ENCODE measurements at places on chromosomes 16 and 17.

DNA sequence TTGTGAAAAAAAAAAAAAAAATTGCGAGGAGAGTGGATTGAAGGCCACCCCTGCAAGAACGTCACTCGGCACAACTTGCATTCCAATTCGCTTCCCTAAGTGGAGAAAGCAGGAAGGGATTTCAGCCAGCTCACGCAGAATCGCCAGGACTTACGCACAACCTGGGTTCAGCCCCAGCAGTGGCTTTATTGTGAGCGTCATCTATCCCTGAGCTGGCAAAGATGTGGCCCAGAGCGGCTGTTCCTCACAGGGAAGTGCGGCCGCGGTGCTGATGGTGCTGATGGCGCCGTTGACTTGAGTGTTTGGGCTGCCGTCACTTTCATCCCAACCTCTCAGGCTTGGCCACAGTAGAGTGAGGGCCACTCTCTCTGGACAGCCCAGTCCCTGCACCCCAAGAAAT lies 197.6 kb downstream of the NTN1 start:
- no peak for DNase-seq

DNA sequence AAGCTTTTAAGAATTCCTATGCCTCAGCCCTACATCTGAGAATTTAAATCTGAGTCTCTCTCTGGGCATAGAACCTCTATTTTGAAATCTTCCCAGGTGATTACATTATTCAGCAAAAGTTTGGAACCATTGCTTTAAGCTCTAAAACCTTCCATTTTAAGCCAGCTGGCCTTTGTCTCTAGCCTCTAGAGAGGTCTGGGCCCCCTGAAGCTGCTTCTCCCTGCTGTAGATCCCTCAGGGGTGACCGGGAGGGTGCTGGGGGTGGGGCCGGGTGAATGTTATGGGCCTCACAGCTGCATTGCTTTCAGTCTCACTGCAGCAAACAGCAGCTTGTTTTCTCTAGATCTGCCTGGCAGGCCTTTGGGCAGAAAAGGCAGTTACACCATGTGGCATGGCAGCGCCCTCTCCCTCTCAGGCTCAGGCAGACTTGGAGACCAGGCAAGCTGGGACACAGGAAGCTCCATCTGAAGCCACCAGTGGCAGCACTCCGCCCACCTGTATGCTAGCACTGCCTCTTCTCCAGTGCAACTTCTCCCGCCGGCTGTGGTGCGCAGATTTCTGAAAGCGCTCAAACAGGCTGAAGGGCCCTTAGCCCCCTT lies 66.3 kb downstream of the MPRIP start:
- DNase-seq = no peak

GRCh38 chr16:28858421-28858820 lies 5.2 kb upstream of the SH2B1 start:
- no peak for DNase-seq

- no peak for DNase-seq
Measured at GRCh38 chr16:51549836-51550235, 398.8 kb upstream of the SALL1 start.

DNA sequence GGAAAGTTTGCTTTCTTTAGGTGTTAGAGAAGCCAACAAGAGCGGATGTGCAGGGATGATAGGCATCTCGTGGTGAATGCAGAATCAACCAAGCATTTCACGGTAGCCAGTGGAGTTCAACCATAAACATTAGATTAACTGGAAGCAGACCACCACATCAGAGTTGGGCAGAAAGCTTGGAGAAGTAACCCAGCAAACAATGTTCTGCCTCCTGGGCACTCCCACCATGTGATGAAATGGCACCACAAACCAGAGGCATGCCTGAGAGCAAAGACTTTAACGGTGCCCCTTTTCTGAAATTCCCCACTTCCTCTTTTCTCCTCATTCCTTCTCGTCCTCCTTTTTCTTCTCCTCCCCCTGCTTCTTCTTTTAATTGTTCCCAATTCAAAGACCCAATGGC lies 193.5 kb upstream of the ANKFN1 start:
- DNase-seq = no peak

DNA sequence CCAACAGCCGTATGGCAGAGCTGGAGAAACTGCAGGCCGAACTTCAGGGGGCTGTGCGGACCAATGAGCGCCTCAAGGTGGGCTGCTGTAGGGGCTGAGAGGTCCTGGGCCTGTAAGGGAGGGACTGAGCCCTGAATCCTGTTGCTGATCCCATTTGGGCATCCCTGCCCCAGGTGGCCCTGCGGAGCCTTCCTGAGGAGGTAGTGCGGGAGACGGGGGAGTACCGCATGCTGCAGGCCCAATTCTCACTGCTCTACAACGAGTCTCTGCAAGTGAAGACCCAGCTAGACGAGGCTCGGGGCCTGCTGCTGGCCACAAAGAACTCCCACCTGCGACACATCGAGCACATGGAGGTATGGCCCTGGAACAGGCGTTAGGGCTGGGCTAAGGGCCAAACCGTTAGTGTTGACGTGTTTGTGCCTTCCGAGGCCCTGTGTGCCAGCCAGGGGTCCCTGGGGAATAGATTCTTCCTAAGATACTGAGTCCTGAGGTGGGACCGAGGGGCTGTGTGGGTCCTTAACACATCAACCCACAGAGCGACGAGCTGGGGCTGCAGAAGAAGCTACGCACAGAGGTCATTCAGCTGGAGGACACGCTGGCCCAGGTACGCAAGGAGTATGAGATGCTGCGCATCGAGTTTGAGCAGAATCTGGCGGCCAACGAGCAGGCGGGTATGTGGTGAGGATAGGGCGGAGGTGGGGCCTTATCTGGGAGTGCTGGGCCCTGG lies 4.2 kb downstream of the RNF40 start:
- DNase-seq = no peak

DNA sequence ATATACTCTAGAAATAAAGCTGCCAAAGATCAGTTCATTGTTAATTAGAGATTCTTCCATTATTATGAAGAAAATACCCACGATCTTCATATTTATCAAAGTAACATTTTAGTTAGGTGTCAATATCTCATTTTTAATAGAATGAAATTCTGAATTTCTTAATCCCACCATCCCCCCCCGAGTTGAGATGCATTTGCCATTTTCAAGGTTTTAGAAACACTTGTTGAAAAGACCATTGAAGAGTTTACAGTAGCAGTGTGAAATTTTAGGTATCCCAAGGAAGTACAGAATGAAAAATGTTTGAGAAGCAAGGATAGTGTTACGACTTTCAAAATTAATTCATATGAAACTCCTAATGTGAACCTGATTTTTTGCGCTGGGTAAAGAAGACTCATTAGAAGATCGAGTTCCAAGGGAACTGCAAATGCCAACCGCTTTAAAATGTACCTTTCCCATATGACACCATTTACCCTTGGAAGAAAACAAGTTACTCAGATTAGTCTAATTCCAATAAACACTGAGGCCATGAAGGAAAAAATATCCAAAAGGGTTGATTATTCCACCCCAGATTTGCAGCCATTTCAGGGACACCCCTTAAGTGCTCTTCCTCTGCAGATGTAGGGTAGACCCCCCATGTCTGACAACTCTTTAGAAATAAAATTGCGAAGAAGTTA lies 731 bp downstream of the IKZF3 start:
- no peak for DNase-seq

DNA sequence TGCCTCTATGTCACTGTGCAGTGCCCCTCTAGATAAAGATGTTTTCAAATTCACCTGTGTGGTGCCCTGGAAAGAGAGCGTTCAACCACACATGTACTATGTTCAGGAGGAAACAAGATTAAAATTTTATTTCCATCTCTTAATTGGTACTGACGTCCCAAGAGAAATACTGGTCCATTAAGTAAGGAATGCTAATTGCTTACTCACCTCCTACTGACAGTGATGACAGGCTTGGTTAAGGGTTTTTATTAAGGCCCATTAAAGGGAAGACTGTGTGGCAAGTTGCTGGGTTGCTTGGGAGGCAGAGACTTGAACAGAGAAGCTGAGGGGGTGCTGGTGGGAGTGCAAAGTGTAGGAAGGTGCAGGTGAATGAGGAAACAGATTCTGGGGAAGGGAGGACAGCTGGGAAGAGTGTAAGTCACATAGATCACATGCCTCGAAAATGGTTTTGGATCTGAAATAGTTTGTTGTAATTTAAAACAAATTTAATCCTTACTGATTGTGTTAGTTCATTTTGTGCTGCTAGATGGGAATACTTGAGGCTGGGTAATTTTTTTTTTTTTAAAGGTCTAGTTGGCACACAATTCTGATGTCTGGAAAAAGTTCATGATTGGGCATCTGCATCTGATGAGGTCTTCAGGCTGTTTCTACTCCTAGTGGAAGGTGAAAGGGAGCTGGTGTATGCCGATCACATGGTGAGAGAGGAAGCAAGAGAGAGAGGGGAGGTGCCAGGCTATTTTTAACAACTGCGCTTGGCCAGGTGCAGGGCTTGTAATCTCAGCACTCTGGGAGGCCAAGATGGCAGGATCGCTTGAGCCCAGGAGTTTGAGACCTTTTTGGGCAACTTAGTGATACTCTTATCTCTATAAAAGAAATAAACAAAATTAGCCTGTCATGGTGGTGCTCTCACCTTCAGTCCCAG lies 140.5 kb downstream of the CACNG3 start:
- DNase-seq = no peak

- DNase-seq = no peak
Measured at GRCh38 chr17:62075308-62075815, 10.3 kb upstream of the MED13 start.

DNA sequence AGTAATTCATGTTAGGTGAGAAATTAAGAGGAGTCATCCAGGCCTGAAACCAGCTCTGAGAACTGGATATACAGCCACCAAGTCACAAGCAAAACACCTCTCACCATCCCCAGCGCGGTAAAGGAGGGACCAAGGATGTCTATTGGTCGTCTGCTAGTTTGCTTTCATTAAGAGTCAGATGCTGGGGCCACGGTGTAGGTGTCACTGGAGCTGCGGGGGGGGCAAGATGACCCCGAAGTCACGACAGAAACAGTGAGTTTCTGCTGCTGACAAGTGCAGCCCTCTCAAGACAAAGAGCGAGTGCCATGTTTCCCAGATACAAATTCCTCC lies 790 bp downstream of the NCBP3 start:
- DNase-seq = no peak

DNA sequence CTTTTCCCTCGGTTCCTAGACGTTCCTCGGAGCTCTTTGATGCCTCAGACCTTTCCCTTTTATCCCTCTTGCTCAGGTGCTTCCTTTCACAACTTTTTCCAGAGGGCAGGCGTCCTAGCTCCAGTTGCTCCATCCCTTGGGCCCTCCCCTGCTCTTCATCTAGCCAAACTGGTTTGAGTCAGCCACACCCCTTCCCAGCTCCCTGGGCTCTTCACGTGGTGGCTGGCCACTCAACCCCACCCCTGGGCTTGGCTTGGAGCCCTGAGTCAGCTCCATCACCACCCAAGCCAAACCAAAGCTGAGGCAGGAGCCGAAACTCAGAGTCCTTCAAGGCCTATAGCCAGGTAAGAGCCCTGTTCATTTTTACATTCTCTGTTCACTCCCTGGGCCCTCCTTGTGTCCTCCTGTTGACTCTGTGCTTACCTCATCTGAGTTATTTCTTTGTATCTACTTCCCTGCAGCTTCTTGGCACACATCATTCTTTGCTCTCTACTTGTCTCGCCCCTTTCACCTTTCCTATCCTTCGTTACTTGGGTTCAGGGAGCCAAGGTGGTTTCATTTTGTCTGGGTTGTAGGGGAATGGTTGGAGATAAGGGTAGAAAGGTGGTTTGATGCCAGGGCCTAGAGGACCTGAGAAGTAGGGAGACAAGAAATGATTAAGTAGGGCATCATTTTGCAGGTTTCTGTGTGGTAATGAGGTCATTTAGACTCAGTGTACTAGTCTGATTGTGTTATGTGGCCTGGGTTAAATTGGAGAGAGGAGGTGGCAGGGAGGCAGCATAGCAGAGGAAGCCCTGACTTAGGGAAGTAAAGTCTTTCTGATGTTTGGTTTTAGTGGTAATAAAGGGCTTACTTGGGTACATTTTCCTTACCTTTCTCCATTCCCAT lies 7.6 kb upstream of the PHKG2 start:
- DNase-seq = no peak

- DNase-seq = no peak
Measured at GRCh38 chr17:13598353-13599167, 3.2 kb downstream of the HS3ST3A1 start.

DNA sequence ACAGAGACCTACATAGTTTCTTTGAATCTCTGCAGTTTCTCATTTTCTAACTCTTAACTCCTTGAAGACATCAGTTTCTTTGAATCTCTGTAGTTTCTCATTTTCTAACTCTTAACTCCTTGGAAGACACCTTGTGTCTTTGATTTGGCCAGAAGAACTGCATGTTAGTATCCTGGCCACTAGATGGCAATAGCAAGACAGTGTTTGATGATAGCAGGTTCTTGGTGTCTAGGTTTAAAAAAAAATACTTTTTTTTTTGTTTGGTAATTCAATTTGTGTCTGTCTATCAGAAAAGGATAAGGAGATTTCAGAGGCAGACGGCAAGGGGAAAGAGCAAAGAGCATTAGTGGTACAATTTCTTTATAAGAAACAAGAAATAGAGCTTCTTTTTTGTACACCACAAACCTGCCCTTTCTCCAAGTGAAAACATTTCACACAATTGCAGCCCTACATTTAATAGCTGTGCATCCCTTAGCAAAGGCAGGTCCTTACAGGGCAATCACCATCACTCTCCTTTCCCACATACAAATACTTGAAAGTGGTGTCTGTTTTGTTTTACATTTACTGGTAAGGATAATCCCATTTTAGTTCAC lies 1324.9 kb upstream of the CDH8 start:
- DNase-seq = no peak

DNA sequence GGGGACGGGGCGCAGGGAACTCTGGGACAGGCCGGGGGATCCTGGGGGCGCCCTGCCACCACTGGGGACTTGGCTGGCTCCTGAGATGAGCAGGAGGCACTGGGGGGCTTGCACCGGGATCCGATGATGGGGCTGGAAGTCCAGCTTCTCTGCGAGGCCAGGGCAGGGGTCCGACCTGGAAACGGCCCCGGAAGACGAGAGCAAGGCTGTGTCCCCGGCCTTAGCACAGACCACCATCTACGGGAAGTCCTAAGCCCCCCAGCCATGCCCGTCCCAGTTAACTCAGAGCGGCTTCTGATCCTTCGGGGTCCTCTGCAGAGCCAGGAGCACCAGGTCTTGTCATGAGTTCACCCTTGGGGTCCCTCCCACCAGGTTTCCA lies 573 bp downstream of the CDT1 start:
- DNase-seq = no peak

GRCh38 chr16:88734361-88734728 lies 28.0 kb downstream of the CTU2 start:
- DNase-seq = no peak

DNA sequence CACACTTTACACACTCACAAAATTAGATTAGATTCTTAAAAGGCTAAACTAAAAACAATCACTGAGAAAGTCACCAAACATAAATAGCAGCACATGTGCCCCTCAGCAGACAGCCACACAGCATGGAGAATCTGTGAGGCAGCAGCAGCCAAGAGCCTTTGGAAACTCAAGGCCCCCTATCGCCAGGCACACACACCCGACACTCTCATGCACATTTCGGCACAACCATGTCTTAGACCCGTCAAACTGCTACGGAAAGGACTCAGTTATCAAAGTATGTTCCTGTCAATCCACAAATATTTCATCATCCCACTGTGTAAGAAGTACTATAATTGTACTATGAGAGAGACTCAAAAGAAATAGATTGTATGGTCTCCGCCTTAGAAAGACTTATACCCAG lies 20.9 kb downstream of the UBE2O start:
- no peak for DNase-seq

Data from activated naive CD8-positive, alpha-beta T cell treated with anti-CD3 and anti-CD28 coated beads, Interleukin-2, amount 50 U/mL, for 16 hours (primary cell).